Osteoblast (primary cell): ENCODE measurements at places on chromosomes 11 and 22. TPM values are rescaled to one million over a fixed set of nuclear protein-coding genes. Genes with fewer than 3 reads are reported as not detected.
A peak's percentile ranks its signal among the peaks of the same experiment; 100 is the strongest.

Gene NRXN2
- total RNA-seq: 62.5 and 90.1 TPM in 2 replicates

Gene BARX2
- total RNA-seq: not detected in 2 replicates

DNA sequence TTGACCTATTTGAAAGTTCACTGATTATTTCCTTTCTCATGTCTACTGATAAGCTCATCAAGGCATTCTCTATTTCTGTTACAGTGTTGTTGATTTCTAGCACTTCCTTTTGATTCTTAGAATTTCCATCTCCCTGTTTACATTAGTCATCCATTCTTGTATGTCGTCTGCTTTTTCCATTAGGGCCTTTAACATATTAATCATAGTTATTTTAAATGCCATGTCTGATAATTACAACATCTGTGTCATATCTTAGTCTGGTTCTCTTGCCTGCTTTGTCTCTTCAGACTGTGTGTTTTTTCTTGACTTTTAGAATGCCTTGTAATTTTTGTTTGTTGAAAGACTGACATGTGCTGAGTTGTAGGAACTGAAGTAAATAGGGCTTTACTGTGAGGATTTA is 602.1 kb downstream of the SOX6 start:
- DNase-seq: no peak

DNA sequence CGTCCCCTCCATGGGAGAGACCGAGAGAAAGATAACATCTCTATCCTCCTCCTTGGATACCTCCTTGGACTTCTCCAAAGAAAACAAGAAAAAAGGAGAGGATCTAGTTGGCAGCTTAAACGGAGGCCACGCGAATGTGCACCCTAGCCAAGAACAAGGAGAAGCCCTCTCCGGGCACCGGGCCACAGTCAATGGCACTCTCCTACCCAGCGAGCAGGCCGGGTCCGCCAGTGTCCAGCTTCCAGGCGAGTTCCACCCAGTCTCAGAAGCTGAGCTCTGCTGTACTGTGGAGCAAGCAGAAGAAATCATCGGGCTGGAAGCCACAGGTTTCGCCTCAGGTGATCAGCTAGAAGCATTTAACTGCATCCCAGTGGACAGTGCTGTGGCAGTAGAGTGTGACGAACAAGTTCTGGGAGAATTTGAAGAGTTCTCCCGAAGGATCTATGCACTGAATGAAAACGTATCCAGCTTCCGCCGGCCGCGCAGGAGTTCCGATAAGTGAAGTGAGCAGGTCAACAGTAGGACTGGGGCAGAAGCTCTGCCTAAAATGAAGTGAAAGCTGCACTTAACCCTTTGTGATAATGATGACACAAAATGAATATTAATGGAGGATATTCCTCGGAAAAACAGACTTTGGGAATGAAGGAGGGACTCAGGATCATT is 65.3 kb downstream of the WNT11 start:
- DNase-seq: no peak

GRCh38 chr11:102239911-102240310 is 77.4 kb upstream of the BIRC3 start:
- DNase-seq: no peak

DNA sequence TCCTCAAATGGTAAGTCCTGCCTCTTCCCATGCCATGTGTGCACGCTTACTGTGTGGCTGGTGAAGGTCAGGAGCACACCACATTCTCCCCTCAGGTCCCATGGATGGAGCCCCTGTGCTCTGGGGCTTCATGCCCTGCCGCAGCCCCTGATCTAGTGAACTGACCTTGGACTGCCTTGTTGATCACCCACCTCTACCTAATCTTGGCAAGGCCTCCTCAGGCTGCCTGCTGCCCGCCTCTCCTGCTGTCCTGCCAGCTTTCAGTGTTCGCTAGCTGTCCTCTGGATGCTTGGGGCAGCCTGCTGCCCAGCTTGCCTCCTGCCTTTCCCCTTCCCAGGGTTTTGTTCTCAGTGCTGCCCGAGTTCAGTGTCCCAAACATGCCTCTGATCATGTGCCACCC is 38.1 kb downstream of the CABIN1 start:
- no peak for DNase-seq

GRCh38 chr11:3133261-3134217 is 31.6 kb downstream of the OSBPL5 start:
- peak; percentile 62 for DNase-seq

Gene ELMOD1
- under 0.01 TPM in 2 replicates for total RNA-seq

DNA sequence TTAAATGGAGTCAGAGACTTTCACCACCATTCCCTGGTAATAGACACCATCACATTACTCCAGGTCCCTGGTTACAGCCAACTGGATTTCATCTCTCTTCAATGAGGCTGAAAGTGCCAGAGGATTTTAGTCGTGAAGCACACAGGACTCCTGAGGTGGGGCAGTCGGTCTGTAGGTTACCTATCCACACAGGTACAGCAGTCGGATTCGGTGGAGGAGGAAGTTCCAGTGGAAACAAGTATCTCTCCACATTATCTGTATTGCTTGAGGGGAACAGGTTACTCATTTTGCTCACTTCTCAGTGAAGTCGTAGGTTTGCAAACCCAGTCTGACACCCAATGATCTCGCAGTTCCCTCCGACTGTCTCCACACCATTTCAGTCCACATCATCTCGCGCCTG is 82.3 kb upstream of the TMEM45B start:
- no peak for DNase-seq

DNA sequence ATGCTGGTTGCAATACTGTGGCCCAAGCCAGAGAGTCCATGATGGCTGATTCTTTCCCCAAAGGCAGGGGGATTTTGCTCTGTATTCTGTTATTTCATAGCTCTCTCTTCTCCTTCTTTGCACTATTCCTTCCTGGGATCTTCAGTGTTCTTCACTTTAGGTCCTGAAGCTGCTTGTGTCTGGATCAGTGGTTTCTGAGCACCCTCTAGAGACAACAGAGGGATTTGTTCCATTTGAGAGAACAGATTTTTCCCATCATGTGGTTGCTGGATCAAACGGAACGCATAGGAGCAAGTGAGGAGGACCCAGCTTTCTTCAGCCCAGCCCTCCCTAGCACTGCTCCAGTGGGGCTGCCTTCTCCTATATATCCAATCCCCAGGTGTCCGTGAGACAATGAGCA is 68.7 kb upstream of the SYN3 start:
- DNase-seq: peak; percentile 71
